ENCODE measurements at places on chromosomes 3 and 15. TPM values are rescaled to one million over a fixed set of nuclear protein-coding genes. Genes with fewer than 3 reads are reported as not detected.
A peak's percentile ranks its signal among the peaks of the same experiment; 100 is the strongest.

DNA sequence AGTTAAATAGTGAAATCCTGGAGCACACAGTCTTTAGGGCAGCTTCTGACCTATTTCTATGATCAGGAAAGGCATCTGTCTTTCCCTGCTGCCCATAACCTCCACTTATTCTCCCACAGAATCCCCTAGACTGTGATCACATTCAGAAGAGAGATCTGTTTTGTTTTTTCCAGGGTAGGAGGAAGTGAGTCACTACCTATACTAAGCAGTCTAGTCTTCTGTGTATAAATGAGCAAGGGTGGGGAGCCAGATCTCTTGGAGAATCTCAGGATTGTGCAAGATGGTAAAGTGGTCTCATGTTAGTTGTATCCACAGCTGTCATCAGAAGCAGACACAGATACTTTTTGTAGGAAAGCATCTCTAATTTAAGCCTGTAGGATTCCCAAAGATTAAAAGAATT lies 11.8 kb upstream of the FBXO22 start:
- peaks cover 56% of the 10 kb centered on the region for H3K36me3 ChIP-seq
- no peak overlapping the region for H3K27ac ChIP-seq

DNA sequence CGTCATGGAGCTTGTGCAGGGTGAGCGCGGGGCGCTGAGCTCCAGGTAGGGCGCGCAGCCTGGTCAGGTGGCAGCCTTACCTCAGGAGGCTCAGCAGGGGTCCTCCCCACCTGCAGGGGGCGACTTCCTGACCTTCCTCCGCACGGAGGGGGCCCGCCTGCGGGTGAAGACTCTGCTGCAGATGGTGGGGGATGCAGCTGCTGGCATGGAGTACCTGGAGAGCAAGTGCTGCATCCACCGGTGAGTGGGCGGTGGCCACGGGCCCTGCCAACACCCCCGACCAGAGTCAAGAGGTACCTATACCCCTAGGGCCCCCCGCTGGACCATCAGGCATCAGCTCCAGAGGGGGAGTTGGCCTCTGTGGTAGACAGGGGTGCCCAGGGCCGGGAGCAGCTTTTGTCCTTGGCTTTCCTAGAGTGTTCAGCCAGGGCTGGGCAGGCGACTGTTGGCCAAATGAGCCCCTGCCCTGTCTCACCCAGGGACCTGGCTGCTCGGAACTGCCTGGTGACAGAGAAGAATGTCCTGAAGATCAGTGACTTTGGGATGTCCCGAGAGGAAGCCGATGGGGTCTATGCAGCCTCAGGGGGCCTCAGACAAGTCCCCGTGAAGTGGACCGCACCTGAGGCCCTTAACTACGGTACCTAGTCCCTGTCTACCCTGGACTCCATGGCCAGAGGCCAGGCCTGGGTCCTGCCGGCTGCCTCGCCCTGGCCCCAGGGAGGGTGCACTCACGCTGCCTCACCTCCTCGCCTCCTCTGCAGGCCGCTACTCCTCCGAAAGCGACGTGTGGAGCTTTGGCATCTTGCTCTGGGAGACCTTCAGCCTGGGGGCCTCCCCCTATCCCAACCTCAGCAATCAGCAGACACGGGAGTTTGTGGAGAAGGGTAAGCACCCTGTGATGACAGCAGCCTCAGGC lies 9.1 kb downstream of the FES start:
- peak; percentile 16 for DNase-seq
- H3K27me3 ChIP-seq = no peaks in the 10 kb centered on the region
- H3K4me1 ChIP-seq = peaks cover 5% of the 10 kb centered on the region
- peaks cover 86% of the 10 kb centered on the region for H3K36me3 ChIP-seq

DNA sequence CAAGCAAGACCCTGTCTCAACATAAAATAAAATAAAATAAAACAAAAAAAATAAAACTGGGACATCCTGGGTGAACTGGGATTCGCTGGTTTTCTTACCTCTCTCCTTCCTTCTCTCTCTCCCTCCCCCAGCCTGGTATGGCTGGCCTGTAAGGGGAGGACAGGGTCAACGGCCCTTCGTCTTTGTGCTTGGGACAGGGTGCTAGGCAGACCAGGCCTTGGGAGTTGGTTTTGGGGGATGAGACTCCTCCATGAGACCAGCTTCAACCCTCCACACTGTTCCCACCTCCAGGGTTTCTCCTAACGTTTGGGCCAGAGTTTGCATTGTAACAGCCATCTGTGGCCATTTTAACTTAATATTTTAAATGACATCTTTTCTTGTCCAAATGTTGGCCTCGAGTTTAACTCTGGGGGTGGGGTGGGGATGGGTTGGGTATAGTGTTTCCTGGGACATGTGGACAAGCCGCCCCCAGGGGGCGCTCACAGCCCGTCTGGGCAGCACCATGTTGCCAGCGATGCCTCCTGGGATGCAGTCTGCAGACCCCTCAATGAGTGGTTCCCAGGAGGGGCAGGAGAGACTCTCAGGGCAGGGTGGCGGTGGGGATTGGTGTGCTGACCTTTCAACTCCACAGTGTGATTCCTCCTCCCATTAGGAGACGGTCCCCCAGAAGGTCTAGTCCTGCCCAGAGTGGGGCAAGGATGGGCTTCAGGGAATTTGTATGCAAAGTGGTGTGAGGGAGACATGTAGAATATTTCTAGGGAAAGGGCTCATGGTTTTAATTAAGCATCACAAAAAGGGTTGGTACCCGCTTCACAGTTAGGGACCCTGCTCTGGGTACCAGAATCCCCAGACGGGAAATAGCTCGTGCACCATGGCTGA lies 37.7 kb upstream of the LCTL start:
- DNase-seq = peak; percentile 60
- H3K4me3 ChIP-seq = no peak overlapping the region
- H3K36me3 ChIP-seq = no peaks in the 10 kb centered on the region
- H3K4me1 ChIP-seq = no peaks in the 10 kb centered on the region

The TMCO5A gene
- not detected for total RNA-seq

The SLCO3A1 gene
- 56.3 TPM for total RNA-seq

- peak; percentile 66 for DNase-seq
- H3K36me3 ChIP-seq = no peaks in the 10 kb centered on the region
- no peaks in the 10 kb centered on the region for H3K27me3 ChIP-seq
These were observed 36.8 kb upstream of the KLHL25 start for GRCh38 chr15:85831415-85832113.

- no peak overlapping the region for H3K4me3 ChIP-seq
- no peaks in the 10 kb centered on the region for H3K36me3 ChIP-seq
- H3K27ac ChIP-seq = peak overlapping the region; percentile 12
- H3K27me3 ChIP-seq = no peaks in the 10 kb centered on the region
These were observed 8.6 kb downstream of the ZNF445 start for GRCh38 chr3:44468572-44469520.

DNA sequence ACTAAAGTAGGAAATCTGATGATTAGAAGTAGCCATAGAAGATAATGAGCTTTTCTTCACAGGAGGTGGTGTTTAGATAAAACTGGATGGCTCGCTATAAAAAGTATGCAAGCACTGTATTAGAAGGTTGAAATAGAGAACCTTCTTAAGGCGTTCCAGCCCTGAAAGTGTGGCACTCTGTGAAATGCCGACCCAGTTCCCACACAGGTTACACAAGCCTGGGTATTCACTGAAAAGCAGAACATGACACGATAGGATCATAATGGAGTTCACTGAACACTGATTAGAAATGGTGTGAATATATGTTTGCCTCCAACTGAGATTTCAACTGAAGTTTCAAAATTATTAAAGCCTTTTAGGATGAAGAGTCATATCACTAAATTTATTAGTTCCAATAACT lies 15.0 kb upstream of the LRRC34 start:
- DNase-seq = no peak
- H3K36me3 ChIP-seq = no peaks in the 10 kb centered on the region
- no peak overlapping the region for H3K4me3 ChIP-seq
- H3K4me1 ChIP-seq = peaks cover 11% of the 10 kb centered on the region
- H3K27me3 ChIP-seq = no peaks in the 10 kb centered on the region

DNA sequence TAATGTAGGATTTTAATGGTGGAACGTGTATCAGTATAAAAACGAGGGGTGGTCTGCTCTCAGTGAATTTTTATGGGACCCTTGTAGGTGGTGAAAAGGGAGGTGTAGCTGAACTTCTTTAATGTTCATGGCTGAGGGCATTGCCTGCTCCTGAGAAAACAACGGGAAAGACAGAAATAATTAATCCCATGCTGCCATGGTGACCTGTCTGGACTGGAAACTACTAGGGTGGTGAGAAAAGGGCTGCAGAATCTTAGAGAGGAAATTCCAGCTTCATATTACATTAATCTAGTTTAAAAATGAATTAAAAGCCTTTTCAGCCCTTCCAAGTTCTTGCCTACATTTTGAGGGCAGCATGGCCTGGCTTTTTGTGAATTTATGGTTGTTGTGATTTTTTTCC lies 47.6 kb downstream of the ZBTB38 start:
- H3K27me3 ChIP-seq = no peaks in the 10 kb centered on the region
- no peak for DNase-seq
- H3K27ac ChIP-seq = peak overlapping the region; percentile 22
- H3K4me3 ChIP-seq = no peak overlapping the region
- peaks cover 80% of the 10 kb centered on the region for H3K4me1 ChIP-seq

Measured in heart right ventricle (tissue), 16 donors.